ENCODE measurements at places on chromosomes 1 and 21.

- DNase-seq = no peak
Measured at GRCh38 chr1:111967067-111967690, 22.3 kb downstream of the KCND3 start.

- no peak for DNase-seq
Measured at GRCh38 chr1:67429528-67430357, 459 bp downstream of the SERBP1 start.

GRCh38 chr1:246146804-246147523, 360.1 kb downstream of the SMYD3 start:
- no peak for DNase-seq

DNA sequence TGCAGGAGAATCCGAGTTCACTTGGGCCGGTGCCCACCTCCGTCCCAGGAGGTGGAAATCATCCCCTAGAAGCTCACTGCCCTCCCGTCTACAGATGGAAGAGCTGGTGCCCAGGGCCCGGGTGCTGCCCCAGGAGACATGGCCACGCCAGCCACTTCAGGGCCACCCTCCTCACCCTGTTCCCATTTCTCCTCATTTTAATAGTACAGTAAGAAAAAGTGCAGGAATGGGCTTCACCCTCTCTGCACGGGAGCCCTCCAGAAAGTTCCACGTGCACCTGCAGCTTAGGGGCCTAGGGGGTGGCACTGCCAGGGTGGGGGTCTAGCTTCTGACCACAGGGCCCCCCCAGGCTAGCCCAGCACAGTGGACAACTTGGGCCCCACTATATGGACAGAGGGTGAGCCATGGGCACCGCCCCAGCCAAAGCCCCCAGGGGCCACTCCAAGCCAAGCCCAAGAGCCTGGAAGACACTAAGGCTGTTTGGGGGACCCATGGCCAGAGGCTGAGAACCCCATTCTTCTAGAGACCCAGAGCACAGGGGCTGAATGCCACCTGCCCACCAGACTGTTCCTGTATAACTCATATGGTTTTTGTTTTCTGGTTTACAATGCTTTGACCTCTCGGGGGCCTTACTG, 3.4 kb upstream of the FTCD start:
- no peak for DNase-seq

DNA sequence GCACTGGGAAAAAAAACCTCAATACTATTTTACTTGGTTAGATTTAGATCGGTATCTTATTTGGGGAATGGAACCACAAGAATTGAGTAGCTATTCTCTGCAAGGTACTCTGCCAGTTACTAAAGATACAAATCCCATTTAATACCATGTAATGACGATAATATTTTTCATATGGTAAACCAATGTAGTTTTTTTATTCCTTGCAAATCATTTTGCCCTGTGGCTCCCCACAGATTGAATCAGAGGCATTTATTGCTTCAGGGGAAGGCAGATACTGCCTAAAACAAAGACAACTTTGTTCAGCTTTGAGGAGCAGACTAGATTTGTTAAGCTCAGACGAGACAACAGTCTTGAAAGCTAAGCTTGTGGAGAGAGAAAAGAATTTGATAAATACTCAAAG, 226.7 kb upstream of the RUNX1 start:
- no peak for DNase-seq

DNA sequence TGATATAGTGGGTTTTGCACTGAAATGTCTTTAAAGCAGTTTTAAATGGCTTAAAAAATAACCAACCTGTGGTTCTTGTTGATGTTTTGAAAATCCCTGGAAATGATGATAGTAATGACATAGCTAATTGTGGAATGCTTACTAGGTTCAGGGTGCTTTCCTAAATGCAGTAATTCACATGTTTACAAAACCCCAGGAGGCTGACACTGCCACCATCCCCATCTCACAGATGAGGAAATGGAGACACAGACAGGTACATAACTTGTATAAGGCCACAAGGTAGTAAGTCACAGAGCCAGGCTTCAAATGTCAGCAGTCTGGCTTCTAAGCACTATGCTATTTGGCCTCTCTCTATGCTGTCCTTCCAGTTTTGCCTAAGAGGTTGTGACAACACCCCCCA, 40.6 kb downstream of the C8B start:
- DNase-seq = no peak

GRCh38 chr1:215526147-215526845, 40.8 kb upstream of the KCTD3 start:
- no peak for DNase-seq

DNA sequence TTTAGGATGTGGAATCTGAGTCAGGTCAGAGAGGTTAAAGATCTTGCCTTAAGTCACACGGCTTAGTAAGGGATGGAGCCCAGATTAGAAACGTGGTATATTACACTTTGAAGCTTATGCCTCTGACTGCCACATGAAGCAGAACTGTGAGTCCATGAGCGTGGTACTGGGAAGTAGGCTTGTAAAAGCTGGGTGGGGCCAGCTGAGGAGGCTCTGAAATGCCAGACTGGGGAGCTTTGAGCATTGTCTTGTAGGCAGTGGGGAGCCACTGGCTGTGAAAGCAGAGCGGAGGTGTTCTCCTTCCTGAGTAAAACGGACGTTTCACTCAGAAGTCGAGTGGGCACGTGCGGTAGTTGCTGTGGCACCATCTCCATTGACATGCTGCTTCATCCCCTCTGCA, 72.6 kb upstream of the USP24 start:
- no peak for DNase-seq

- no peak for DNase-seq
Measured at GRCh38 chr1:219676012-219676765, 63.3 kb upstream of the ZC3H11B start.

DNA sequence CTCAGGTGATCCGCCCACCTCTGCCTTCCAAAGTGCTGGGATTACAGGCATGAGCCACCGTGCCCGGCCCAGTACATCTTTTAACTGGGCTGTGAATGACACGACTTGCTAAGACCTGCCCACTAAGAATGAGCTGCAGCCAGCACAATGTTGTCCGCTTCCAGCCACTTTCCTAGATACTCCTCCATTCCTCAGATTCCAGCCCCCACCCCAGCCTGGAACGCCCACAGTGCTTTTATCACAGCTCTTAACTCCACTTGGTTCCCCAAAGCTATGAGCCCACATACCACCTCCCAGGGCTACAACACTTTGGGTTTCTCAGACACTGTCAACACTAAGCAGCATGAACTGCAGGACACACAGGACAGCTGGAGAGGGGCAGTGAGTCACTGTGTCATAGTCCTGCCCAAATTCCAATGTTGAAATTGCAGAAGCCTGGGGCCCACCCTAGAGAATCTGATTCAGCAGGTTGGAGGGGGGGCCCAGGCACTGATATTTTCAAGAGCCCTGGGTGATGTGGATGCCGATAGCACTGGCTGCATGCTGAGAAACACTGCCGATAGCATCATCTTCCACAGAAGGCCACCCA, 58.0 kb downstream of the ACBD3 start:
- DNase-seq = no peak

DNA sequence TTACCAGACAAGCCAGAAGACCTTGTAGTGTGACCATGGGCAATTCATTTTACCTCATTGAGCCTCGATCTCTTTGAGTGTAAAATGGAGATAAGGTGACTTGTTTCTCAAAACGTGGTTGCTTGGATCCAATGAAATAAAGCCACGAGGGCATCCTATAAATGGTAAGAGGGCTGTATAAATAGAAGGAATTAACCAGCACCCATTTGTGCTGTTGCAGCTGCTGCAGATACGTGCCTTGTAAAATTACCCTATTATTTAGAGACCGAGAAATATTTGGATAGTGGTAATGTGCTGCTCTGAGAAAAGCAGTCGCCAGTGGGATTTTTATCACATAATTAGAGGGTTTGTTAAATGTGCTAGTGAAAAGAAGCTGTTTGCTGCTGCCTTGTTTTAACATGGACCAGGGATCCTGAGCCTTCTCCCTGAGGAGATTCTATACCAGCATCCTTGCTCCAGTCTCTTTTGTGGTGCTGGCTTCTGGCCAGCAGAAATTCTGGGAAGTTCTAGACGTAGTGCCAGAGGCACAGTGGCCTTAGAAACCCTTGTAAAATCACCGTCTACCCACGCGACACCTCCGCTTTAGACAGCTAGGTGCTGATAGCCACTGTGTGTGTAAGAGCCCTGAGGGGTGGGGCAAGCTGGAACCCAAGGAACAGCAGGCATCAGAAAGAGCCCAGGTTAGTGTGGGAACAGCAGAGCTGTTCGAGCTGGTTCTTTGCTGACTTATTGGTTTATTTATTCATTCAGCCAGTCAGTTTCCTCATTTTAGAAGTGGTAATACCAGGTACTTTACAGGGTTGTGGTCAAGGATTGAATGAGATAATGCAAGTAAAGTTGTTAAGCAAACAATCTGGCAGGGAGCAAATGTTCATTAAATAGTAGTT, 137.5 kb downstream of the NOS1AP start:
- no peak for DNase-seq

GRCh38 chr21:15005391-15005790, 59.4 kb downstream of the NRIP1 start:
- DNase-seq = no peak

DNA sequence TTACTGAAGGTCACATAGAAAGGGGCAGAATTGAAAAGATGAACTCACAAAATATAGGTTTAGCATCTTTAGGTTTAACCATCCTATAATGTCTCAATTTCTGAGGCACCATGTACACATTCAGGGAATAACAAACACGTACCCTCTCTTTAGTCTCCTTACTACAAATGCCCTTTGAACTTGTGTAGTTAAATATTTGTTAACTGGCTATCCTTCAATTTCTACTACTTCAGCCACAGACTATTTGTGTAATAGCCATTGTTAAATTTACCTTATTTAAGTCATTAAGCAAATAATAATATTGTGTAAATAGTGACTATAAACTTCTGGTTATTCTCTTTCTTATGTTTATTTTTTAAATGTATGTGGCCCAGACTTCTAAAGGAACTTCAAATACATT, 600.5 kb downstream of the KCNT2 start:
- DNase-seq = no peak
